Activated CD4-positive, alpha-beta T cell treated with anti-CD3 and anti-CD28 coated beads for 48 hours (primary cell): ENCODE measurements at places on chromosomes 5 and 9.

DNA sequence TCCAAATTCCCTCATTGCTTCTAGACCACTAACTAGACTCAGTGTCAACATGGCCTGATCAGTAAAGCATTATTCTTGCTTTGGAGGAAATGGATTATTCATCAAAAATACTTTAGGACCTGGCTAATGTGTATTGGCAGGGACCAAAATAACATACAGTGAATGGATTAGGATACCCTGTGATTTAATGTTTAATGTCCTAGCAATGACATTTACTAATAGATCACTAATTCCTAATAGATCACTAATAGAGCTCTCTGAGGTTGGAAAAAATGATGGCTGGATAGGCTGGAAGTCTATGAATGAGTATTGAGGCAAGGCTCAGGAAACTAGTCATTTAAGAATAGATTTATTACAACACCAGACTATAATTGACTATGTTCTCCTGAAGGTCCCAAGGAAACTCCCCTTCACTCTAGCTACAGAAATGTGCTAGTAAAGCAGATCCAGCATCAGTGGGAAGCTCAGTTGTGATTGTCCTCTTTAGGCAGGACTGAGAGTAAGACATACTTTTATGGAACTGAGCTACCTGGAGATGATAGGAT, 46.1 kb upstream of the CHSY3 start:
- no peak for DNase-seq

- DNase-seq, result no peak
These were observed 90.2 kb upstream of the PARP8 start for GRCh38 chr5:50576265-50576664.

DNA sequence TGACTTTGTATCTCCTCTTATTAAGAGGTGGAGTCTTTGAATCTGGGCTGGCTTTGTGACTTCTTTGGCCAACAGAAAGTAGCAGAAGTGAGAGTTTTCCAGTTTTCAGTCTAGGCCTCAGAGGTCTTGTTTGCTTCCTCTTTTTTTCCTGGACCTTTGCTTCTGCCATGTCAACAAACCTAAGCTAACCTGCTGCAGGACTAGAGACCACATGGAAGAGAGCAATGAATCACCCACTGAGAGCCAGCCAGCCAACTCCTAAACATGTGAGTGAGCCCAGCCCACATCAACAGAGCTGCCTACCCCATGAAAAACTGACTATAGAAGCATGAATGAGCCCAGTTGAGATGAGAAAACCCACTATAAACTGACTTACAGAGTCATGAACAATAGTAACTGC, 29.9 kb downstream of the MRPL22 start:
- no peak for DNase-seq

DNA sequence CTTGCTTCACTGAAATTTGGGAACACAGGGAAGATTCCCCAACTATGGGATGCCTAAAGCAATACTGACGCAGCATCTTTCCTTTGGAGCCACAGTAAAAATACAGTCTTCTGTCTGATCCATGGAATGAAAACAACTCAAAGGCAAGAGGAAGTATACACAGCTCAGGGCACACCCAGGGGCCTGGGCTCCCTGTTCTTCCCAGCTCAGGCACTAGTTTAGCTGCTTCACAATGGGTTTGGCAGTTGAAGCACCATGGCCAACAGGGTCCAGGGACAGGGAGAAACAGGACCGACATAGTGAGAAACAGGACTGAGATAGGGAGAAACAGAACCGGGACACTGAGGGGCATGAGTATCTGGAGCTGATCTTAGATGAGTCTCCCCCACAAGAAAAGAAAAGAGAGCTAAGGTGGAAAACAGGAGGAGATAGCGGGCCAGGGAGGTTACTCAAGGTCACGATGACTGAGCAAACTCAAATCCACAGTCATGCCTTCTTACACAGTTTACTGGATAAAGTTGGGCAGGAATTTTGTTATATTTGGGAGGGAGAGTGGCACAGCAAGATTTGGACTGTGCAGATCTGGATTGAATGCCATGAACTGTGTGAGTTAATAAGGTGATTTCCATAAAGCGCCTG, 198.8 kb downstream of the SMARCA2 start:
- DNase-seq, result no peak
